ENCODE measurements at places on chromosomes 16 and 17.

GRCh38 chr17:9533441-9533840 lies 42.2 kb downstream of the STX8 start:
- DNase-seq: no peak

- DNase-seq: no peak
Observed at GRCh38 chr17:78924481-78925151, 571 bp downstream of the TIMP2 start.

- peak; percentile 61 for DNase-seq
Observed at GRCh38 chr16:82063456-82064082, 28.5 kb downstream of the HSD17B2 start.

GRCh38 chr16:73956587-73957494 lies 339.8 kb upstream of the PSMD7 start:
- DNase-seq: peak; percentile 50

DNA sequence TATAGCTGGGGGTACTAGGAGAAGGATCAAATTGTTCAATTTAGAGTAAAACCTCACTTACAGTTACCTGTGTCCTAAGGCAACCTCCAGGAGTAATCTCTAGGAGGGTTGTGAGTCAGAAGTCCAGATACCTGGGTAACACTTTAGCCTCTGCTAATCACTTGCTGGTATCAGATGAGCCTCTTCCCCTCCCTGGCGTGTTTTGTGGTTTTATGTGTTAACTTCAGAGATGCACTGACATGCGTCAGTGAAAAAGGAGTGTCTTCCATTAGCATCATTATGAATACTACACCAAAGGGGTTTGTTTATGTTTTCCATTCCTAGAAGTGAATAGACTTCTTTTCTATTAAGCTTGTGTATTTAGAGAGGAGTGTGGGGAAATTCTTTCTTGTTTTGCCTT lies 208.2 kb downstream of the FTO start:
- no peak for DNase-seq

GRCh38 chr16:77611386-77611785 lies 110.9 kb upstream of the NUDT7 start:
- no peak for DNase-seq

- no peak for DNase-seq
Observed at GRCh38 chr16:29912087-29912486, 11.8 kb downstream of the ASPHD1 start.

- DNase-seq: peak; percentile 43
Observed at GRCh38 chr16:27080895-27081294, 14.2 kb downstream of the C16orf82 start.

- no peak for DNase-seq
Observed at GRCh38 chr17:82333279-82334171, at the start of gene SECTM1. TSS of gene SECTM1 (minus strand) at chr17:82333766. CDS start at chr17:82327240, 6,526 bp downstream.

- no peak for DNase-seq
Observed at GRCh38 chr17:47982091-47982617, 11.2 kb downstream of the CDK5RAP3 start.

DNA sequence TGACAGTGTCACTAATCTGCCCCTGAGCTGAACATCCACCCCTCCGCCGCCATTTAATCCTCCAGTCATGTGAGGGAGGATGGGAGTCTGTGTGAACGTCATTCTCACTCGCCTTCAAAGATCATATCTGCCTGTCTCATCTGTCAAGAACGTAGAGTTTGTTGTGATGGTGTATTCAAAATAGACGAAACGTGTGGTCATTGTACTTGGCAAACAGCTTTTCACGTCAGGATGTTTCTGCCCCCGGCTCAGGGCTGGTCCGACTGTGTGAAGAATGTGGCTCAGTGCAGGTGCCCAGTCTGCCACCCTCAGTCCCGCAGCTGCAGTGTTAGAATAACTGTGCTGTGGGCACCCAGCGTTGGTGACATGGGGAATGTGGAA lies 148.0 kb downstream of the KCNJ12 start:
- no peak for DNase-seq

DNA sequence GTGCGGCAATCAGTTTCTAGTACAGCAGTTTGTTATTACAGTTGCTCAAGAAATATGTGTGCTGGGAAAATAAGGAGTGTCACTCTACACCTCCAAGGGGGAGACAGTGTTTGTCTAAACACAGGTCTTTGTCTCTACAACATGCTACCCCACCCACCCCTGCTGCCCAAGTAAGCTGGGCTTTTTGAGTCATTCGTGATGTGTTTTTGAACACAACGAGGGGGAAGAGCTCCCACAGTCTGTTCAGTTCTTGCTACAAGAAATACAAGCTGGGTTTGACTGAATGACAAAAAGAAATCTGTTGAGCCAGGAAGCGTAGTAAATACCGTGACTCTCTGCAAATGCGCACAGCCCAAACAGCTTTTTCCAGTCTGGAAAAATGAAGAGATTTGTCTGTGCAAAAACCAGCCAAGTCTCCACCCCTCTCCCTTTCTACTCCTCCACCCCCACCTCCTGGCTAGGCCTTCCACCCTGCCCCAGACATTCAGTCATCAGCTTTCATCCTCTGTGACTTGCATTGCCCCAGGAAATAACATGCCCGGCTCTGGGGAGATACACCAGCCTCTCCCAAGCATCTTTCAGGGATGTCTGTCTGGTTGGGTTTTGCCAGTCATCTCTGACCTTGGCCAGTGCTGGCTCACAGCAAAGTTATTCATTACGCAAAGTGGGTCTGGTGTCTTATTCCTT lies 25.7 kb downstream of the CHD9 start:
- DNase-seq: no peak

DNA sequence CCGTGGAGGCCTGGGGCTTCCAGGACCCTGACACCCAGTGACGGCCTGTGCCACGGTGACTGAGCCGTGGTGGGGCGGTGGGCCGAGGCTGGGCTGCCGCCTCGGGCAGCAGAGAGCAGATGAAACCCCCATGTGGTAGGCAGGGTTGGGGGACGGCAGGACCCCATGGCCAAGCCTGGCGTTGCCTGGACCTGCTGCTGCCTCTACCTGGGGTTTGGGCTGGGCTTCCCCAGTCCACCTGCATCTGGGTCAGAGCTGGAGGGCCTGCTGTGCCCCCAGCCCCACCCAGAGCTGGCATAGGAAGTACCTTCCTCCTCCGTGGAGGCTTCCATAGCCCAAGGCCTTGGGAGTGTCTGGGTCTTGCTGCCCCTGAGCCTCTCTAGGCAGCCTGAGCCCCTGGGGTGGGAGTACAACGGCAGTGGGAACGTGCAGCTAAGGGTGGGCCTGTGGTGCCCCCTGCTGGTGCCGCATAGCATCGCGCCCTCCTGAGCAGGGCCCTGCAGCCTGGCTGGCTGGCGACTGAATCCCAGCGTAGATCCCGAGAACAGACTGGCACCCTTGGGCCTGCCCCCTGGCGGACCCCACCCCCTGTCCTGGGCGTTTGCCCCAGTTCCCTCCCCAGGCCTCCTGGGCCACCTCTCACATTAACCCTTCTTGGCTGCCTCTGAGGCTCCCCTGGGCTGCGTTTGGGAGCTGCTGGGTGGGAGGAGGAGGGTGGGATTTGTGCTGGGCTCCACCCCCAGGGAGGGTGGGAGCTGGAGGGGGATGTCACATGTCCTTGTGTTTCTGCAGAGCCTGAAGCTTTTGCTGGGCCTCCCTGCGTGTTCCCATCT lies 12.6 kb upstream of the ATP6V0C start:
- peak; percentile 64 for DNase-seq

DNA sequence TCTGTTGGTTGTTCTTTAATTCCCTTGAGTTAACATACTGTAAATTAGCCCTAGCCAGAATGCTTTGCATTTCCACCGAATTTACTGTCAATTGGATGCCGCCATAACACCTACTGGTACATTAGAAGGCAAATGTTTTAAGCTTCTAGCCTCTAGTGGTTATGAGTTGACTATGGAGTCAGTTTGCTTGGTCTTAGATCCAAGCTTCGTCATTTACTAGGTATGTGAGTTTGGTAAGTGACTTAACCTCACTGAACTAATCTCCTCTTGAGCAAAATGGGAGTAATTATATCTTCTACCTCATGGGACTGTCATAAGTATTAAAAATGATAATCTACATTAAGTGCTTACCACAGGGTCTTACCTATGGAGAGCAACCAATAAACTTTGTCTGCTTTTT lies 20.4 kb upstream of the CDH11 start:
- DNase-seq: no peak

DNA sequence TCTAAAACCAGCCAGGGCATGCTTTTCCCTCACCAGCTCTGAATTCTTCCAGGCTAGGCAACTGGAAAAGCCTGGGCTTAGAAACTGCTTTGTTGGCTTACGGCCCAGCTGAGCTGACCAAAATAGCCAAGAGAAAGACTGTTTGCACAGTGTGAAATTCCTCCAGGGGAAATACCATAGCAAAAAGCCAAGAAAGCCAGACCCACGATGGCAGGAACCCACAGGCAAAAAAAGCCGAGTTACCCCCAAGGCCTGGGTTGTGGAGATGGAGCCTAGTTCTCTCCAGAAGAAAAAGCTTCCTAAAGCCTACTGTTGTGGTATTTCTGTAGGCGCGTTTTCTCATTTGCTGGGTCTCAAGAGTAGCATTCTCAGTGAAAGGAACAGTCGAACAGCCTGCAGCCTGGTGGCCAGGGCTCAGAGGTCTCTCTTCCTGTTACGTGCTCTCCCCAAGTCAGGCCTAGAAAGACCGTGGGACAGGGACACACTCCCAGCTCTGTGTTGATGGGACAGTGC lies 9.2 kb downstream of the SP2 start:
- peak; percentile 52 for DNase-seq

GRCh38 chr16:74268372-74268782 lies 28.2 kb upstream of the PSMD7 start:
- DNase-seq: no peak

DNA sequence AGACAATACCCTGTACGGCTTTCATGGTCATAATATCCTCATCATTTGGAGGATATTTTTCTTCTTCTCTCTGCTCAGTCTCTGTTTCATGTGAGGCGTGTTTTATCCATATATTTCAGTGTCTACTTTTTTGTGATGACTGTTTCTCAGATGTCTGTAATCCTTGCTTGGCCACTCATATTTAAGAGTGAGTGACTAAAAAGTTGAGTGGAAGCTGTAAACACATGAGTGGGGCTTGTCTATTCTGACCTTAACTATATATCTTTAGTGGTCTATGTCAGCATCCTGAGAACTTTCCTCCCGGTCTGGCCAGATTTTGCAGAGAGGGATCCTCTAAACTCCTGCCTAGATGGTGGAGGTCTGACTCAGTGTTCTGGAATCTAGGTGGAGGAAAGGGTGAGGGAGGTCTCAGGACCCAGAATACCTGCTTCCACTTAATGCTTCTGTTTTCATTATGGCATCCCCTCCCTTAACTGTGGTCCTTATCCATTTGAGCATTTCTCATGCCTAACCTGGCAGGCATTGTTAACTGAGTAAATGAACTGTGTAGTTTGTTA lies 6.0 kb downstream of the DDX19B start:
- DNase-seq: no peak

GRCh38 chr16:18999045-18999393 lies 15.3 kb downstream of the TMC7 start:
- no peak for DNase-seq

GRCh38 chr16:83253521-83253920 lies 554.3 kb upstream of the HSBP1 start:
- no peak for DNase-seq

DNA sequence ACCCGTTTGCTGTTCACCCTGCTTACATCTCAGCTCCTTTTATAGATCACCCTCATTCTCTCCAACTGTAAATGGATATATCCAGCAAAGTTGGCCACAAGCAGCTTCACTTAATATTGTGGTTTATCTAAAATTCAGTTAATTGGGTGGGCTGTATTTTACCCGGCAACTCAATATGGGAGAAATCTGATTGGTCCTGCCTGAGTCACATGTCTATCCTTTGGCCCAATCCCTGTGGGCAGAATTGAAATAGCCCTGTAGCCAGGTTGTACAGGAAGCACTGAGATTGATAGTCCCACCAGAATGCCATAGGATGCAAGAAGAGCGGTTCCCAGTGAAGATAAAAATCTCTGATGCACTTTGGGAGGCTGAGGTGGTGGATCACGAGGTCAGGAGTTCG lies 73.2 kb downstream of the AIPL1 start:
- no peak for DNase-seq

DNA sequence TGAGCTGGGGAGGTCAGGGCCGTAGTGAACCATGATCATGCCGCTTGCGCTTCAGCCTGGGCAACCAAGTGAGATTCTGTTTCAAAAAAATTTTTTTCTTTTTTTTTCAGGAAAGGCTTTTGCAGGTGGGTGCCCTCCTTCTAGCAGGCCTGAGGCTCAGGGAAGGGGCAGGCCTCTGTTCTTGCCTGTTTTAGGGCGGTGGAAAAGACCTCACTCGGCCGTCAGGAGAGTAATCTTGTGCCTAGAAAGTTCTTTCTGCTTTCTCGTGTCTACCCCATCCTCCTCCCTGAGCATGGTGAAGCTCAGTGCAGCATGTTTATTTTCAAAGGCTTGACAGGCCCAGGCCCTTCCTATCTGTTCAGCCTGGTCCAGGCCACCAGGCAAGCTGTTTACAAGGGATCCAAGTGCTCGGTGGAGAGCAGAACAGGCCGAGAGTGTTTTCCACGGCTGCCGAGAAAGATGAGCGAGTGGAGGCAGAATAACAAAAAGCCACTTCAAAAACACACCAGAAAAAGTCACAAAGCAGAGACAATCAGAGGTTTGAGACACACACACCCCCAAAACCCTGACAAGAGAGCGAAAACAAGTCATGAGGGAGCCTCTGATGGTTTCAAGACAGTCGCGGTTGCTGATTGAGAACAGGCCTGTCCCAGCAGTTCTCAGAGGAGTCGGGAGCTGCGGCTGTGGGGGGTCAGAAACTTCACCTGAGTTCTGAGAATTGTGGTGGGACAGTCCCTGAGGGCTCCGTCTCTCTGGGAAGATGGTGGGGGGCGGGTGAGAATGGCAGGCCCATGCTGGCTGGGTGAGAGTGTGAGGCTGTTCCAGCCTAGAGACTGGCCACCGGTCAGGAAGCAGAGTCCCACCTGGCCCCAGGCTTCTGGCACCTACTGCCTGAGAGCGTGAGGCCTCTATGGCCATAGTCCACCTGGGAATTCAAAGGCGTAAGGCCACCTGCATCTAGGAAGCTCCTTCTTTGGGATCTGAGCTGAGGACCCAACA lies 37.5 kb upstream of the CCR7 start:
- DNase-seq: no peak

All from HepG2 (cell line).